ENCODE measurements at places on chromosomes 5 and 9. TPM values are rescaled to one million over a fixed set of nuclear protein-coding genes. Genes with fewer than 3 reads are reported as not detected.

DNA sequence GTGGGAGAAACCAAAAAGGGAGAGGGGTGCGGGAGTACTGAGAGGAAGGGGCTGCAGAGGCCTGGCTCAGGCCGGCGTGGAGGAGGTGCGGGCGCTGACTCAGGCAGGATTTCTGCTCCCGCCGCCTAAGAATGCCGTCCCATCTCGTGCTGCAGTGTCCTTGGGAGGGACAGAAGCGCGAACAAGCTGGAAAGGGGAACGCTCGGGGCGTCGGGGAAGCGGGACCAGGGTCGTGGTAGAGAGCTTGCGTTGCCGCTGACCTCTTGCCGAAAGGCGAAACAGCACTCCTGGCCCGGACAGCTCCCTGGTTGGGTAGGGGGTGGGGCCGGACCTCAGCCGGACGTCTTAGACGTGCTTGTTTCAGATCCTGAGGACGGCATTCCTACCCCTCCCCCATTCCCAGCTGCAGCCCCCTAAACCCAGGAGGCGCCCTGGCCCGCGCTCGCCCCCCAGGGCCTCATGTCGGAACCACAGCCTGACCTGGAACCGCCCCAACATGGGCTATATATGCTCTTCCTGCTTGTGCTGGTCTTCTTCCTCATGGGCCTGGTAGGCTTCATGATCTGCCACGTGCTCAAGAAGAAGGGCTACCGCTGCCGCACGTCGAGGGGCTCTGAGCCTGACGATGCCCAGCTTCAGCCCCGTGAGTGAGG lies 1.1 kb downstream of the RELL2 start:
- no peaks in the 10 kb centered on the region for H3K36me3 ChIP-seq
- peaks cover 34% of the 10 kb centered on the region for H3K4me1 ChIP-seq
- DNase-seq: peak; percentile 62
- peak overlapping the region; percentile 83 for H3K4me3 ChIP-seq

Gene CATSPER3
- 0.88 TPM for polyA plus RNA-seq

DNA sequence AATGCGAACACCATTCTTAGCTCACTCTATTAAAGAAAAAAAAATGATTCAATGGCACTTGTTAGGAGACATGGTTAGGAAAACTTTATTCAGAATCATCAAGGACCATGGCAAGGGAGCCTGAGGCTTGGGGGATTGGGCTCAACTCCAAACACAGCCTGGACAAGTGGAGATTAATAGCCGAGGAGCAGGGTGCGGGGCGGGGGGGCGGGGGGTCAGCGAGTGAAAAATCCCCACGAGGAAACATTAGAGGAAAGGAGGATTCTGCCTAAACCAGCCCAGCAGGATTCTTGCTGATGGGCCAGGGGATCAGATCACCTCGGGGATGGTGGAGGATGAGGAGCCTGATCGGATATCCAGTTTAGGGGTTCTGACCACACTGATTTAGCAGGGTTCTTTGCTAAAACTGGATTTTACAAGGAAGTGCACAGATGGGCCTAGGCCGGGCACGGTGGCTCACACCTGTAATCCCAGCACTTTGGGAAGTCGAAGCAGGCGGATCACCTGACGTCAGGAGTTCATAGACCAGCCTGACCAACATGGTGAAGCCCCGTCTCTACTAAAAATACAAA lies 24.4 kb upstream of the FIBCD1 start:
- H3K27me3 ChIP-seq: no peaks in the 10 kb centered on the region
- H3K4me1 ChIP-seq: no peaks in the 10 kb centered on the region
- H3K27ac ChIP-seq: no peak overlapping the region
- DNase-seq: no peak
- no peak overlapping the region for H3K4me3 ChIP-seq
- H3K36me3 ChIP-seq: no peaks in the 10 kb centered on the region

Gene GPR150
- polyA plus RNA-seq: 1.0 TPM

Gene NFIB
- polyA plus RNA-seq: 9.4 TPM

DNA sequence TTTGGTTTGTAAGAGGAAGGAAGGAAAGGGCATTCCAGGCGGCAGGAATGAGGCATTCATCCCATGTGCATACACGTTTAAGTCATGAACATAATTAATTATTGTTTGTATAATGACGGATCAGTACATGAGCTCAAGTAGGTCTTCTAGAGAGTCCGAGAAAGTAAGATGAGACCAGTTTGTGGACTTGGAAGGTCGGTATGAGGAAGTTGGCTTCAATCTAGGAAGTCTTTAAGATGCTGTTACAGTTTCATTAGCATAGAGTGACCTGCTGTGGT lies 2.1 kb downstream of the GTF3C4 start:
- no peaks in the 10 kb centered on the region for H3K27me3 ChIP-seq
- peaks cover 70% of the 10 kb centered on the region for H3K4me1 ChIP-seq
- no peaks in the 10 kb centered on the region for H3K36me3 ChIP-seq
- H3K4me3 ChIP-seq: peak overlapping the region; percentile 88
- peak; percentile 27 for DNase-seq
- H3K27ac ChIP-seq: no peak overlapping the region

DNA sequence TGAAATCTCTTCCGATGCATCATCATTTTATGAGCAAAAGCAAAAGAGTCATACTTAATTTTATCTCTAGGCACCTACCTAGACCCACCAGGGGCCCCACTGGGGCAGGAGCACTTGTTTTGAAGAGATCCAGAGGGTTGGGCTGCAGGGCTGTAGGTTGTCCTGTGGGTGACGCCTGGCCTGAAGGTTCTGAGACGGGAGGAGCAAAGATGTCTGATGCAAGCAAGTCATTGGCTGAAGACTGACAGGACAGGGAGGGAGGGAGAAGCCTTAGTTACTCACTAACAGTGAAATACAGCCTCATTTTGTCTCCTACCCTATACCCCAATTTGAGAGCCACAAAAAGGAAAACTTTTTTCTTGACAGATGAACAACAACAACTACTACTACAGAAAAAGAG lies 17.1 kb upstream of the C9 start:
- H3K4me3 ChIP-seq: no peak overlapping the region
- H3K27ac ChIP-seq: no peak overlapping the region
- DNase-seq: no peak
- no peaks in the 10 kb centered on the region for H3K4me1 ChIP-seq
- no peaks in the 10 kb centered on the region for H3K27me3 ChIP-seq

Gene SLC25A2
- polyA plus RNA-seq: not detected

- H3K4me3 ChIP-seq: no peak overlapping the region
- H3K27ac ChIP-seq: no peak overlapping the region
- no peaks in the 10 kb centered on the region for H3K36me3 ChIP-seq
- DNase-seq: no peak
These were observed 243.0 kb downstream of the PIK3R1 start for GRCh38 chr5:68458416-68459021.

Gene ABCA2
- polyA plus RNA-seq: 9.3 TPM

DNA sequence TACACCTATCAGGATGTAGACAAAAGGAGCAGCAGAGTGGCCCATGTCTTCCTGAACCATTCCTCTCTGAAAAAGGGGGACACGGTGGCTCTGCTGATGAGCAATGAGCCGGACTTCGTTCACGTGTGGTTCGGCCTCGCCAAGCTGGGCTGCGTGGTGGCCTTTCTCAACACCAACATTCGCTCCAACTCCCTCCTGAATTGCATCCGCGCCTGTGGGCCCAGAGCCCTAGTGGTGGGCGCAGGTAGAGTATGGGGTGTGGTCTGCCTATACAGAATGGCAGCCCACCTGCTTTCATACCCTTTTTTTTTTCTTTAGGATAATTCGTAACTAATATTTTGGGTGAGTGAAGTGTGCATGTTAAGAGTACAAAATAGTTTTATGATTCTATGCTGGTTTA lies 1.1 kb downstream of the SLC27A6 start:
- no peak for DNase-seq
- no peak overlapping the region for H3K27ac ChIP-seq
- H3K4me1 ChIP-seq: no peaks in the 10 kb centered on the region
- no peak overlapping the region for H3K4me3 ChIP-seq
- peaks cover 13% of the 10 kb centered on the region for H3K27me3 ChIP-seq

GRCh38 chr9:14437354-14438231 lies 123.7 kb upstream of the NFIB start:
- H3K4me1 ChIP-seq: peaks cover 10% of the 10 kb centered on the region
- no peak overlapping the region for H3K27ac ChIP-seq
- H3K4me3 ChIP-seq: no peak overlapping the region
- no peaks in the 10 kb centered on the region for H3K36me3 ChIP-seq
- H3K27me3 ChIP-seq: no peaks in the 10 kb centered on the region

DNA sequence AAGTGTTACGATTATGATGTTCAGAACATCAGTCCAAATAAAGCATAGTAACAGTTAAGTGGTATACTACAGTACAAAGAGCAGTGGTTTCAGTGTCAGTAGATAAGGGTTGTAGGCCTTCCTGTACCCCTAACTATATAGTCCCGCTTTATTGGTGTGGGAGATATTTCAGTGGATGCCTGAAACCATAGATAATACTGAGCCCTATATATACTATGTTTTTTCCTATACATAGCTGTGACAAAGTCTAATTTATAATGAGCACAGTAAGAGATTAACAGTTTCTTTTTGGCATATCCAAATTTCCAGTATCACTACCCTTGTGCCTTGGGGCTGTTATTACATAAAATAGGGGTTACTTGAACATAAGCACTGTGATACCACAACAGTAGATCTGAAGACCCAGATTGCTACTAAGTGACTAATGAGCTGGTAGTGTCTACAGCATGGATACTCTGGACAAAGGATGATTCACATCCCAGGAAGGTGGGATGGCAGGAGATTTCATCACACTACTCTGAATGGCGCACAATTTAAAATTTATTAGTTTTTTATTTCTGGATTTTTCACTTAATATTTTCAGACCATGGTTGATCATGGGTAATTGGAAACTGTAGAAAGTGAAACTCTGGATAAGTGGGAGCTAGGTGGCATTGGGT lies 119.3 kb downstream of the RPS23 start:
- DNase-seq: no peak
- peaks cover 6% of the 10 kb centered on the region for H3K4me1 ChIP-seq
- no peaks in the 10 kb centered on the region for H3K36me3 ChIP-seq
- H3K27ac ChIP-seq: no peak overlapping the region

Gene CNTNAP3B
- polyA plus RNA-seq: 0.25 TPM

Gene CDH18
- 0.05 TPM for polyA plus RNA-seq

GRCh38 chr5:151458314-151458713 lies 10.9 kb downstream of the SLC36A1 start:
- DNase-seq: no peak
- no peaks in the 10 kb centered on the region for H3K4me1 ChIP-seq
- H3K27me3 ChIP-seq: no peaks in the 10 kb centered on the region
- H3K27ac ChIP-seq: no peak overlapping the region
- H3K4me3 ChIP-seq: no peak overlapping the region
- H3K36me3 ChIP-seq: peaks cover 40% of the 10 kb centered on the region

DNA sequence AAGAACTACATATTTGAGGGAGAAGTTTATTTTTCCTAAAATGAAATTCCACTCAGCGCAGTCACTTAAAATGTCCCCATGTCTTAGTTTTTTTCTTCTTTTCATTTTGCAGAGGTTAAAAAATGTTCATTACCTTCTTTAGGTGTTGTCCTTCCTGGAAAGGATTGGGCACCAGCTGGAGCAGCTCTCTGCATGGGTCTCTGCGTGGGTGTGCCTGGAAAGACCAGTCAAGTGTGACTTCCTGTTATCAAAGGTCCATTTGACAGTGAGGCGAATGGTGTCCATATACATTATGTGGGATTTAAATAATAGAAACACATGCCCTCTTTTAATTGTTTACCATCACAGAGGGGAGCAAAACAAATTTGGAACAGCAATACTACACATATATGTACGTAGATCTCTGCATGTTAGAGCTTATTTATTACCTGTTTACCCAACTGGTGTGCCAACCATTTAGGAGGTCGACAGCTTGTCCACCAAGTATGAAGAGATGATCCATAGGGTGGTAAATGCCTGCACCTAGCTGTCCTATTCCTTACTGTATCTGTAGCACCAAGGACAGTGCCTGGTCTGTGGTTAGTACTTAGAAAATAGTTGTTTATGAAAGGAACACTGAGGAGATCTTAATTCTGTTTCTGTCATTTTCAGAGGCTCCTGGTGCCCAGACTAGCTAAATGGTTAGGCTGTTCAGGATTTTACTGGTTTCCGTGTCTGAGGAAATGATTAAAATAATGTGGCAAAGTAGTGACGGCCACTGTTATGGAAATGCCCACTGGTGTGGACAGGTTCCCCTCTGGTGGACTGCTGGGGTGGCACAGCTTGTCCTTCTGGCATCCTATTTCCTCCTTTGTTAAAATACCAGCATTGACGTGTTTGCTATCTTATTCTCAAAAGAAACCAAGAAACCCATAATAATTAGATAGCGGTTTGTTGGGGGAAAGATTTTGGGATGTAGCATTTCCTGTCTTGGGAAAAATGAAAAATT lies 200.4 kb downstream of the MAST4 start:
- DNase-seq: no peak
- no peaks in the 10 kb centered on the region for H3K27me3 ChIP-seq
- H3K27ac ChIP-seq: no peak overlapping the region
- no peaks in the 10 kb centered on the region for H3K4me1 ChIP-seq
- no peaks in the 10 kb centered on the region for H3K36me3 ChIP-seq

Gene PCDHB13
- polyA plus RNA-seq: 0.12 TPM

Gene SHC3
- polyA plus RNA-seq: 0.33 TPM

GRCh38 chr5:154401355-154401754 lies 44.4 kb upstream of the SAP30L start:
- no peaks in the 10 kb centered on the region for H3K36me3 ChIP-seq
- H3K27me3 ChIP-seq: no peaks in the 10 kb centered on the region
- H3K4me3 ChIP-seq: no peak overlapping the region

Gene CNOT8
- polyA plus RNA-seq: 43.7 TPM

Gene PCDHAC1
- not detected for polyA plus RNA-seq

Gene LCN15
- not detected for polyA plus RNA-seq

- peaks cover 21% of the 10 kb centered on the region for H3K4me1 ChIP-seq
- H3K36me3 ChIP-seq: no peaks in the 10 kb centered on the region
- DNase-seq: peak; percentile 82
- H3K27ac ChIP-seq: peak overlapping the region; percentile 83
These were observed 227.7 kb downstream of the SMARCA2 start for GRCh38 chr9:2242831-2243330.

- no peak overlapping the region for H3K27ac ChIP-seq
- H3K4me3 ChIP-seq: no peak overlapping the region
- no peaks in the 10 kb centered on the region for H3K4me1 ChIP-seq
- H3K27me3 ChIP-seq: no peaks in the 10 kb centered on the region
- H3K36me3 ChIP-seq: no peaks in the 10 kb centered on the region
These were observed 137.7 kb downstream of the PRELID2 start for GRCh38 chr5:145697251-145697990.
